Fibroblast of lung (primary cell): ENCODE measurements at places on chromosomes 5 and 9. TPM values are rescaled to one million over a fixed set of nuclear protein-coding genes. Genes with fewer than 3 reads are reported as not detected.

DNA sequence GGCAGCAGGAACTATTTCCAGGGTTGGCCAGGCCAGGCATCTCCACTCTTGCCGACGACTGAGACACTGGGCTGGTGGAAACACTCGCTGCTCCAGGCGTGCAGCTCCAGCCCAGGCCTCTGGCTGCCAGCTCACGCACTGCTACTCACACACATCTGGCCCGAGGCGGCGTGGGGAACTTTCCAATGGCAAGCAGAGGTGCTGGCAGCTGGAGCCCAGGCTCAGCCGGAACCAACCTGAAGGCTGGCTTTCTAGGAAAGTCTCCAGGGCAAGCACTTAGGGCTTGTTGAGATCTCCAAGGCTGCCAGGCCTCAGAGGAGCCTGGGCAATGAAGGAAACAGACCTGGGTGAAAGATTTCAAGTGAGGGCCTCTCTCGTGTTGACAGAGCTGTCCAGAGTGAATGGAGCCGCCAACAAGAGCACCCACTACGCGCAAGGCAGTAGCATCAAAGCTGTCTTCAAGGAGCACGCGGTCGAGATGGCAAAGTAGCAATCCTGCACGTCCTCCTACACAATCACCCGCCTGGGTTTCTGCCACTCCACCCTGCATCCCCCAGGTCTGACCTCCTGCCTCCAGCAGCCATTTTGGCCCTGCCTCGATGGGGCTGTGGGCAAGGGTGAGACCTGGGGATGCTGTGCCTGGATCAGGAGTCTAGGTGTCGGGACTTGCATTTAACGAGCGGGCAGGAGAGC lies 14.4 kb downstream of the SH3PXD2B start:
- DNase-seq = no peak
- no peaks in the 10 kb centered on the region for H3K27me3 ChIP-seq
- no peak overlapping the region for H3K4me3 ChIP-seq
- H3K4me1 ChIP-seq = peaks cover 12% of the 10 kb centered on the region

DNA sequence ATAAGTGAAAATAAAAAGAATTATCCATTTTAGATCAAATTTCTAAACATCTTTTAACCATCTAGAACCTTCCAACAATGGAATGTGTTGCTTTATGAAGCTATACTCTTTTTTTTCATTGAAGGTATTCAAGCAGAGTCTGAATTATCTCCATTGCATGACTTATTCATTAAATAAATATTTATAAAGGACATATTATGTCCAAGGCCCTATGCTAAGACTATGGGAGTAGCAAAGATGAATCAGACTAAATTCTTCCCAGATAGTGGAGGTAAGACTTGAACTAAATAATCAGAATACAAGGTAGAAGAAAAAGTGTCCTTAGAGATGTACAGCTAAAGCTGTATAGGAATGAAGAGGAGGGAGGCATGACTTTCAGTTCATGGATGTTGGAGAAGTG lies 215.5 kb upstream of the RGMB start:
- H3K27me3 ChIP-seq = no peaks in the 10 kb centered on the region
- no peak overlapping the region for H3K4me3 ChIP-seq
- H3K4me1 ChIP-seq = no peaks in the 10 kb centered on the region

DNA sequence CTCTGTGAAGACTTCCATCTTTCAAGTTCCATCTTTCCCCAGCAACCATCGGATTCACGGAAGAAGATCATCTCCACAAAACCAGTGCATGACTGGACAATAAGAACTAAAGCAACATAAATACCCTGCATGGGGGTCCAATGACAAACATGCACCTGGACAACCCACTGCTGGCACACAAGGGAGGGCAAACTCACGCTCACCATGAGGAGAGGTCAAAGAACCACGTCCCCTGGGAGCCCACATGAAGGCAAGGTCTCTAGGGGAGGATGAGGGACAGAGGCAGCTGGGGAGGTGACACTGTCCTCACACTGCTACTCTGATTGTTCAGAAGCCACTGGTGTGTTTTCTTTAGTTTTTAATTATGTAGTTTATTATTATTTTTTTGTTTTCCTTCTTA lies 190.8 kb downstream of the MED10 start:
- no peak for DNase-seq
- H3K4me3 ChIP-seq = no peak overlapping the region
- no peaks in the 10 kb centered on the region for H3K27me3 ChIP-seq
- H3K36me3 ChIP-seq = no peaks in the 10 kb centered on the region
- H3K27ac ChIP-seq = no peak overlapping the region

DNA sequence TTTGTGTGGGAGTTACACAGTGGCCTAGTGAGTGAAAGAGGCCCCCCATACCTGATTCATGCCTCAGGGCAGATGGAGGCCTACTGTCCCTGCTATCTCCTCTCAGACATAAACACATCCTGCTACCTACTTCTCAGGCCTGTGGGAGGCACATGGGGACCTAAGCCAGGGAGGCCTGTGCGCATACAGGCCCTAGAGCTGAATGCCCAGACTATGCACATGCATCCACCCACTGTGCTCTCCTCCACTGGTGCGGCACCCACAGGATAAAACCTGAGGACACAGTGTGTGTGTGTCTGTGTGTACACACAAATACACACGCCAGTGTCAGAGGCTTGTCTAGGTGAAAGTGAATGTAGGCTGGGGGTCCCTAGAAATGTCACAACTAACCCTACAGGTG lies 1.4 kb downstream of the PAX5 start:
- H3K27ac ChIP-seq = no peak overlapping the region
- no peaks in the 10 kb centered on the region for H3K4me1 ChIP-seq
- H3K27me3 ChIP-seq = peaks cover 99% of the 10 kb centered on the region
- H3K36me3 ChIP-seq = no peaks in the 10 kb centered on the region

Gene PCDHAC2
- 1.7 and 2.6 TPM in 2 replicates for total RNA-seq

Gene ACOT12
- 0.26 and 2.0 TPM in 2 replicates for total RNA-seq
